Urinary bladder (tissue), 4 donors: ENCODE measurements at places on chromosomes 1 and 21.

GRCh38 chr1:43214501-43215444, 42.6 kb downstream of the CFAP57 start:
- no peak for DNase-seq

GRCh38 chr1:118977600-118977999, 10.5 kb downstream of the TBX15 start:
- no peak for DNase-seq

GRCh38 chr1:224435318-224435763, 744 bp upstream of the WDR26 start:
- no peak for DNase-seq

GRCh38 chr1:25728301-25728935, 71.6 kb upstream of the SELENON start:
- no peak for DNase-seq

GRCh38 chr1:4724695-4725250, 70.4 kb downstream of the AJAP1 start:
- DNase-seq, result no peak

- no peak for DNase-seq
Measured at GRCh38 chr21:17612023-17612564, 607 bp downstream of the BTG3 start.

DNA sequence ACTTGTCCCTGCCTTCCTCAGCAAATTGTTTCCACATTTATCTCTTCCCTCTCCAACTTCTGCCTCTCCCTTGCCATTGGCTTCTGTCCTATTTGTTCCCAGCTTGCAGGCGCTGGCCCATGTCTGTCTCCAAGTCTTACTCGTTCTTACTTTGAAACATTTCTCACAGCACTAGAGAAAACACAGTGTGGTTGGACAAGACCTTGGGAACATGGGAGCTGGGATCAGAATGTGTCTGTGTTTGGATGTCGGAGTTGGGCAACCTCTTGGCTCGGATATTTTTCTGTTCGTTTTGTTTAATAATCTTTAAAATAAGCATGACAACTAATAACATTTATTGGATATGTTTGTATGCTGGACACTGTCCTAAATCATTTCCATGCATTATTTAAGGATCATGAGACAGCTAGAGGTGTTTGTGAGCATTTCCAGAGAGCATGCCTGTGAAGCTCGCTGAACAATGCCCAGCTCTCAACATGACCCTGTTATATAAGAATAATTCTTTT, 5.9 kb upstream of the BRWD1 start:
- DNase-seq, result no peak

GRCh38 chr1:150237746-150238145, 1.8 kb upstream of the ANP32E start:
- no peak for DNase-seq

GRCh38 chr1:178566187-178566586, 53.3 kb downstream of the TEX35 start:
- DNase-seq, result no peak

DNA sequence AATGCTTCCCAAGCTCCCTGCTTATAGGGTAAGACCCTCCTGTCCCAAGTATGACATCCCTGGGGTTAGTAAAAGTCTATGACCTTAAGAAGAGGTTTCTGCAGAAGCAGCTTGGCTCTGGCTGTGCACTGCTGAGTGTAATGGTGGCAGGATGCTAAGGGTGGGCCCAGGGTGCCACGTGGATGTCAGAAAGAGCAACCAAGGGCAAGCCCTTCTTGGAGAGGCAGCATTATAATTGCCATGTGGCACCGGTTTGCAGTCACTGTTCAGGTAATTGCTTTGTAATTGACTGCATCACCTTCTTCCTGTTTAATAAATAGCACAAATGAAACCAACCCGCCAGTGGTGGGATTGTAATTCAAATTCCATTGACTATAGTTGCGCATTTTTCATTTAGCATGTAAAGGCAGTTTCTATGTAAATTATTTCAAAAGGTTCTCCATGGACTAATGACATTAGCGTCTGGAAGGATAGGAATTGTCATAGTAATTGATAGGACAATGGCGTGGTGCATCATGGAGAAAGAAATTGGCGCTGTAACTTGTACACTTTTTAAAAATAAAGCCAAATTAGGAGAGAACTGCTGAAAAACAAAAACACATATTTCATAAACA, 490.6 kb upstream of the VAMP3 start:
- DNase-seq, result no peak

GRCh38 chr1:34740161-34740868, 14.5 kb upstream of the GJB5 start:
- DNase-seq, result no peak

DNA sequence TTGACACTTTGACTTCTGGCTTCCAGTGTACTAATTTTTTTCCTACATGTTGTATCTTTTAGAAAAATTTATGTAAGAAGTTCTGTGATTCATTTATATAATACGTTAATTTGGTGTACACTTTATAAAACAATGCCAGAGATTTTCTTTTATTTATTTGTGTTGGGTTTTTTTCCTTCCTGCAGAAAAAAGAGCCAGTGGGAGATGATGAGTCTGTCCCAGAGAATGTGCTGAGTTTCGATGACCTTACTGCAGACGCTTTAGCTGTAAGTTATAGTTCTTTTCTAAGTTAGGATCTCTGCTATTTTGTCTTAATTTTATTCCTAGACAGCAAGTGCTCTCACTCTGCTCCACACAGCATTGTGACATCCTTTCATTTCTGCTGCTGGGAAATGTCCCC, 14.4 kb downstream of the SARS1 start:
- DNase-seq, result no peak

DNA sequence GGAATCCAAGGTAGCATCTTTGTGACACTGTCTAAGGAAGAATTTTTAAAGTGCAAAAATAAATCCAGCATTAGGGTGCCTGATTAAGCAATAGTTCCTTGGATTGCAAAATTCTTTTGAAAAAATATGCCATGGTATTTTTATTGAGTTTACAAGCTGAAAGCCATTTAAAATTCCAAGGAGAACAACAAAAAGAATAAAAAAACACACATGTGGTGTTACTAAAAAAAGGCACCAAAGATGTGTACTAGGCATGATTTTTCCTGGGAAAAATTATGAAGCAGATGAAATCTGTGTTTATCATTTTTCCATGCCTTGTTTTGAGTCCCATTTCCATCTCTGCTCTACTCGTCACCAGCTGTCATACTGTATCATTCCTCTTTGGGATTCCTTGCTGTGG, 157.0 kb upstream of the ZNHIT6 start:
- DNase-seq, result no peak

- no peak for DNase-seq
Measured at GRCh38 chr1:151401125-151401788, 1.9 kb downstream of the PSMB4 start.

- DNase-seq, result no peak
Measured at GRCh38 chr21:40845441-40845995, 1.4 kb downstream of the DSCAM start.

- no peak for DNase-seq
Measured at GRCh38 chr1:40232444-40232843, 15.3 kb upstream of the TMCO2 start.

DNA sequence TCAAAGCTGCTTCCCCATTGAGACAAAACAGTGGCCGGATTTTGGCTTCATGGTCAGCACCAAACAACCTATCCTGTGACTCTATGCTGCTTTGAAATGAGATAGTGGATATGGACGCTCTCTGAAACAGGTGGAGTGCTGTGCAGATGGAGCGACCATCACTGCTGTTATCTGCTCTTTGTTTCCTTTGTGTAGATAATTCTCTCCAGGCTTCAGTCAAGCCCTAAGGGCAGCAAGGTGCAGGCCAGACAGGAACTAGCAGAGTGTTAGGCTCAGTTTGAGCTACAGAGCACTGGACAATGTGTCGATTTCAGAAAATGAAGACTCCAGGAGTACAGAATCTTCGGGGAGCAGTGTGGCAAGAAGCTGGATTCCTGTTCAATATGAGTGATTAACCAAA, 4.8 kb upstream of the IRF6 start:
- no peak for DNase-seq

GRCh38 chr1:210980082-210980481, 153.9 kb downstream of the KCNH1 start:
- DNase-seq, result no peak

DNA sequence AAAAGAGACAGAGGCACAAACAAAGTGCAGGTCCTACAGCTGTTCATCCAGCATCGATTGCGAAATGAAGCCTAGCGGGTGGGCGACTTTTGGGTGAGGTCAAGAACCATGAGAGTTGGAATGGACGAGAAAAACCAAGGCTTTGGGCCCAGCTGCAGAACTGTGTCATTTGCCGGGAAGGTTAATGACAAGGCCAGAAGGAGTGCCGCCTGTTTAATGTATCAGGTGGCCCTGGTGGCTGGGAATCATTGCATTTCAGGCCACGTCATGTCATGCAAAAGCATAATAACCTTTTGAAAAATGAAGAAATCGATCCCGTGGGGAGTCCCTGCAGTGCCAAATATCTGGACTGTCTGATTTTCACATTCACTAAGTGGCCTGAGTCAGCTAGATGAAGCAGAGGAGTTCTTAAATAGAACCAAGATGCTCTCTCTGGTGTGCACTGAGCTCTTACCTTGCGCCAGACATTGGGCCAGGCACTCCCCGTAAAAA, 8.1 kb upstream of the RCC2 start:
- no peak for DNase-seq

DNA sequence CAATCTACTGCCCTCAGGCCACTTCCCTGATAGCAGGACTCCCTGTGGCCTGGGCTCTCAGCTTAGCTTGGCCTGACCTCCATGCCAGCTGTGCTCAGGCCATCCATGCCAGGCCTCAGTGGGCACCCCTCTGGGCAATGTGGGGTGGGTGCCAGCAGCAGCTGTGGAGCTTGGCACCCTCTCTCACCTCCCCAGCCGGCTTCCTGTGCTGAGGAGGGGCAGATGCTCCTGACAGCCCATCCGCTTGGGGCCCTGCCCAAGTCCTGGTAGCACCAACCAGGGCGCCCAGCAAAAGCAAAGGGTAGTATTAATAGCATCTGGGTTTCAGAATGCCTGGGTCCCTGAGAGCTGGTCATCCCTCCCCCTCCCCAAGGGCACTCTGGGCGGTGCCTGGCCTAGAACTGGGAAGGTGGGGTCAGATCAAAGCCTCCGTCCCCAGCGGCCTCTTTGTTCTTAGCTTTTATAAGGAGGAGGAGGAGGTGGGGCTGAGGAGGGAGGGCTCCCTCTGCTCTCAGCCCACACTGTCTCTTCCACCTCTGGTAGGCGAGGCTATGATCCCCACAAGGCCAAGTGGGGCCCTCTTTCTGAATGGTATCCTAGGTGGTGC, 6.1 kb downstream of the EFNA4 start:
- no peak for DNase-seq

DNA sequence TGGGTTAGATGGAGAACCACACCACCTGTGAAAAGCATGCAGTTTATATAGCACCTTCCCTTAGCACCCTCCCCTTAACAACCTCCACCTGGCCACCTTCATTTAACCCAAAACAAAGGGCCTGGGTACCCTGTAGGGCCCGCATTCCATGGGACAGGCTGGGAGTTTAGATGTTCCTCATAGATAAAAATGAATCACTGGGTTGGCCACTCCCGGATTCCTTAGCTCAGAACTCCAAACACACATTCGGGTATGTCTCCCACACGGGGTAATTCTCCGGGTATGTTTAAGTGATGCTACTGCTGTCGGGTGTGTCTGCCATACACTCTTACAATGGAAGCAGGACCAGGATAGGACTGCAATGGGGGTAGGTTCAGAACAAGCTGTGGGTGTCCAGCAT, 43.9 kb upstream of the FOXO6 start:
- no peak for DNase-seq

DNA sequence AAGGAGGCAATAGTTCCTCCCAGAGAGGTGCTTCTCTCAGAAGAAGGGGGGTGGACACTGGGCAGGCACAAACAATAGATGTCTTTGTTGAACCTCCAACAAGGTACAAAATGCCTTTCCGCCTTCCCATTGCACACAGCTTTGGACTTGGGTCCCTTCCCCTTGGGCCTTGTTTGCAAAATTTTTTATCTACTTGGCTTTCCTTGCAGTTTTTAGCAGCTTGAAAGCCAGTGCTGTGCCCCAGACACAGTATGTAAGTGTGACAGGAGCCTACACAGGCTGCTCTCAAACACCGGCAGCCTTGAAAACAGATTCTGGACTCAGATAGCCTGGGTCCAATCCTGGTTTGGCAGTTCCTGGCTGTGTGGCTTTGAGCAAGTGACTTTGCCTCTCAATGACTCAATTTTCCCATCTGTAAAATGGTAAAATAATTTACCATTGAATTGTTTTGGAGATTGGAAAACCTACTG, 43.0 kb downstream of the ELAPOR1 start:
- no peak for DNase-seq

DNA sequence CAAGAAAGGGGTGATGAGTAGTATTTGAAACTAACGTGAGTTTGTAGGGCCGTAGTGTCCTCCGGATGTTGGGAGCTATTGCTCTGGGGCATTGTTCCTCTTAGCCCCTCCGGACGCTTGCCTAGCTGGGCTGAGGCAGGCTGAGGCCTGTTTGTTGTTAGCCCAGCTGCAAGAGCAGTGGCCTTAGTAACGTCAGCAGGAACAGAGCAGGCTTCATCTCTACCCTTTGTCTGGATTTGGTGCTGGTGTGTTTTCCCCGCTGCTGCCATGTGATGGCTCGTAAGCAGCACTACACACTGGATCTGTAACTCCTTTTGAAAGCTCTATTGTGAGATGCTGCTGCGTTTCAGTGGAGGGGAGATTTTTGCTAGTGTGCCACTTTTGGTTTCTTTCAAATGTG, 57.6 kb downstream of the DNM3 start:
- peak; percentile 10 for DNase-seq

DNA sequence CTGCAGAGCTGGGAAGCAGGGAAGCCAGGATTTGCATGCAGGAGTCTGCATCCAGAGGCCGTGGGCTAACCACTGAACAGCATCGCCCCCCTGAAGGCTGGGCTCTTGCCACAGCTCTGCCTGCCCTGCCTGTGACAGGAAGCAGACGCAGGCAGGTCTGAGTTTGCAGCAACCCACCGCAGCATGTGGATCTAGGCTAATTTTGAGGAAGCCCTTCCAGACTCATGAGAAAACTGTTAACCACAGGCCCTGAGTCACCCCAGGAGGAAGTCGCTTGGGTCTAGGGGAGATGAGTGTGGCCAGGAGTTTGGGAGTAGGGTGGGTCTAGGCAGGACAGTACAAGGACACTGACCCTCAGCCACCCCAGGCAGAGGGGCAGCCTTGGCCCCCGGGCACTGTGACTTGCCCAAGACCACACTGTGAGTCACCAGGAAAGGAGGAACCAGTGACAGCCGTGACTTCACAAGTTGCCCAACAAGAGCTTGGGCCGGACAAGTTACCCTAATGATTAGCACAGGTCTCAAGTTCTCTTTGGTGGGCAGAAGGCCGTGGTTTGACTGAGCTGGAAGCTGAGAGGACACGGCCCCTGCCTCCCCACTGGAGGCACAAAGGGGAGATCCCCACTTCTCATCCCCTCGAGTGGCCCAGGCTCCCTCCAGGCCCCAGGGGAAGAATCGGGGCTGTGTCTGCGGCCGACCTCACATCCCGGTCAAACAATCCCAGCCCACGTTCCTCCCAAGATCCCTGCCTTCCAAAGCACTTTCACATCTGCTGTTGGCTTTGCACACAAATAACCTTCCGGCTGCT, 826 bp downstream of the LAPTM5 start:
- no peak for DNase-seq
